Osteoblast (primary cell): ENCODE measurements at places on chromosomes 7 and 10. TPM values are rescaled to one million over a fixed set of nuclear protein-coding genes. Genes with fewer than 3 reads are reported as not detected.

INHBA gene
- 97.8 and 107 TPM in 2 replicates for total RNA-seq

IKZF1 gene
- total RNA-seq: under 0.01 TPM in 1 of 2 replicates, not detected in the other

GPR158 gene
- total RNA-seq: under 0.01 TPM in 2 replicates

DNA sequence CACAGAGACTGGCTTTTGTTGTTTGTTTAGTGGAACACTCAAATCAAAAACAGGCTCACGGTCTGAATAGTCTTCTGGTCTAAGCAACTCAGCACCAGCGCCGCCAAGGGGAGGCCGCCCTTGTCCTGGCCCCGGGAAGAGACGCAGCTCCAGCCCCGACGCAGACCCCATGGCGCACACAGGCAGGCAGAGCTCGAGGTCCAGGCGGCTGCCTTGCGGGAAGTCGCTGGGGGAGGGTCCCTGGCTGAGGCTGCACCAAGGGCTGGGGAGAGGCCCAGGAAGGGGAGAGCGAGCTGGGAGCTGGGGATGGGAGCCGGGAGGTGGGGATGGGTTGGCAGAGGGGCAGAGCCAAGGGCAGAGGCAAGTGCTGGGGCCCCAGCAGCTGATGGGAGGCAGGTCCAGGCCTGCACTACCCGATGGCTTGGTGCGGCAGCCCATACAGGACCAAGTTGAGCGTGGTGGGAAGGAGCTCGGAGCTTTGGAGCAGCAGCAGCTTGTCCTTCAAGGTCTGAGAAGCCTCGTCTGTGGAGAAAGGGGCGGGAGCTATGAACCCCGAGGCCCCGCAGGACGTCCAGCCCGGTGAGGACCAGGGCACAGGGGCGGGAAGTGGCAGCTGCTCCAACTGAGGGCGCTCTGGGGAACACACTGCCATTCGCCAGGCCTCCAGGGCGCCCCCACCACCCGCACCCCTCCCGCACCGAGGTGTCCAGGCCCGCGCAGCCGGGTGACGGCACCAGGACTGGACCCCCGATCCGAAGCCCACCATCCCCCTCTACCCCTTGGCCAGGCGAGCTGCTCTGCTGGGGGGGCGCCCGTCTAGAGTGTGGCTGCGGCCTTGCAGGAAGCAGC, 22.7 kb upstream of the NKX6-2 start:
- H3K4me1 ChIP-seq: no peaks in the 10 kb centered on the region
- H3K27me3 ChIP-seq: peaks cover 13% of the 10 kb centered on the region
- H3K36me3 ChIP-seq: no peaks in the 10 kb centered on the region

- DNase-seq: no peak
- no peaks in the 10 kb centered on the region for H3K36me3 ChIP-seq
- H3K4me3 ChIP-seq: no peak overlapping the region
- H3K4me1 ChIP-seq: peaks cover 10% of the 10 kb centered on the region
- H3K27ac ChIP-seq: no peak overlapping the region
Observed at GRCh38 chr7:64892116-64892515, 11.0 kb upstream of the ZNF273 start.

- no peak for DNase-seq
- no peak overlapping the region for H3K4me3 ChIP-seq
- no peaks in the 10 kb centered on the region for H3K4me1 ChIP-seq
- no peak overlapping the region for H3K27ac ChIP-seq
Observed at GRCh38 chr10:45370202-45370955, 3.6 kb upstream of the ALOX5 start.

- no peaks in the 10 kb centered on the region for H3K27me3 ChIP-seq
- H3K4me3 ChIP-seq: no peak overlapping the region
- peak overlapping the region; percentile 32 for H3K27ac ChIP-seq
- no peak for DNase-seq
- peaks cover 25% of the 10 kb centered on the region for H3K4me1 ChIP-seq
Observed at GRCh38 chr10:70827086-70827757, 11.5 kb downstream of the SGPL1 start.

GRCh38 chr7:153564391-153564790, 487.8 kb upstream of the DPP6 start:
- no peak overlapping the region for H3K4me3 ChIP-seq
- no peak for DNase-seq
- no peaks in the 10 kb centered on the region for H3K4me1 ChIP-seq
- H3K36me3 ChIP-seq: no peaks in the 10 kb centered on the region
- H3K27ac ChIP-seq: no peak overlapping the region

DNA sequence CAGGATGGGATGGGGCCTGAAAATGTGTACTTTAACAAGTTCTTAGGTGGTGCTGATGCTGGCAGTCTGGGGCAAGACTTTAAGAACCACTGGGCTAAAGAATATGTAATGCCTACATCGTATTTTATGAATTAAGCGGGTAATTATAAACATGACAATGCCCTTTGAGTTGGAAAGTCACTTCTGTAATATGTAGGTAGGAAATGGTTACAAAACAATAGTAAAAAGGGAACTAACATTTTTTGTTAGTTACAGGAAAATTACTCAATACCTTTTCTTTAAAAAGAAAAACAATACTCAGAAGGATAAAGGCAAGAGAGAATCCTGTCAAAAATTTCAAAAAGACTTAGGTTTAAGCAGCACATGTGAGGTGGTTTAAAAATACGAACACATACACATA, 48.3 kb upstream of the STEAP4 start:
- no peaks in the 10 kb centered on the region for H3K27me3 ChIP-seq
- H3K4me1 ChIP-seq: no peaks in the 10 kb centered on the region
- no peak overlapping the region for H3K4me3 ChIP-seq
- H3K36me3 ChIP-seq: no peaks in the 10 kb centered on the region
- no peak overlapping the region for H3K27ac ChIP-seq

DNA sequence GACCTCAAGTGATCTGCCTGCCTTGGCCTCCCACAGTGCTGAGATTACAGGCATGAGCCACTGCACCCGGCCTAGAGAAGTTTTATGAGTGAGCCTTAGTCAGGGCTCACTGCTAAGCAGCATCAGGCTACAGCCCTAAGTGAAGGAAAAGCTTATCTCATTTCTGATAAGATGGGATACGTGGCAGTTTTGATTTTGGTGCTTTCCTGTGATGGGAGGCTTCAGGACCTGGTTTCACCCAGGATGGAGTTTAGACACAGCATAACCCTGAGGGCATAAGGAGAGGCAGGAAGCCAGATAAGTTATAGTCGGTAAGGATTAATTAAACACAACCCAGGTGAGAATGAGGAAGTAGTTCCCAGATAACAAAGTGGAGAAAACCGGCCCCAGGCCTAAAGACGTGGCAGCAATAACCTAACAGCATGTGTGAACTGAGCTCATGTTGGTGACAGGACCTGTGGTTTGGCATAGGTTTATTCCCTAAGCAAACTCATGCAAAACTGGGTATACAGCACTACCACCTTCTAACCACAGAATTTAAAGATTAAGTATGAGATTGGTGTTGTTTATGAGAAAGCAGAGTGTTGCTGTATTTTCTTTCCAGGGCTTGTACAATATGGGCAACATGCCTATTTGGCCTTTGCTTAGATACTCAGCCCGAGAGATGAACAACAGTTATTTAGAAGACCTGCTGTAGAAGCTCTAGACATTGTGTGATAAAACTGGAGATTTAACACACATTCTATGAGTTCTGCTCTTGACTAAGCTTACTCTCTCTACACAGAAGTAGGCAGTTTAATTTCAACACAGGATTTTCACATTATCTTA, 119.4 kb downstream of the COL28A1 start:
- peaks cover 3% of the 10 kb centered on the region for H3K4me1 ChIP-seq
- DNase-seq: peak; percentile 49
- no peak overlapping the region for H3K4me3 ChIP-seq
- no peaks in the 10 kb centered on the region for H3K27me3 ChIP-seq
- peak overlapping the region; percentile 79 for H3K27ac ChIP-seq

GRCh38 chr10:114073395-114074186, 29.9 kb downstream of the ADRB1 start:
- H3K4me3 ChIP-seq: no peak overlapping the region
- no peaks in the 10 kb centered on the region for H3K36me3 ChIP-seq
- no peak overlapping the region for H3K27ac ChIP-seq
- H3K4me1 ChIP-seq: no peaks in the 10 kb centered on the region
- DNase-seq: peak; percentile 60

GRCh38 chr7:135599471-135599870, 41.8 kb downstream of the NUP205 start:
- peaks cover 12% of the 10 kb centered on the region for H3K4me1 ChIP-seq
- H3K27me3 ChIP-seq: no peaks in the 10 kb centered on the region
- H3K4me3 ChIP-seq: no peak overlapping the region
- no peak overlapping the region for H3K27ac ChIP-seq
- H3K36me3 ChIP-seq: peaks cover 25% of the 10 kb centered on the region
- DNase-seq: no peak

- peaks cover 19% of the 10 kb centered on the region for H3K27me3 ChIP-seq
- no peaks in the 10 kb centered on the region for H3K36me3 ChIP-seq
- no peak overlapping the region for H3K27ac ChIP-seq
- DNase-seq: no peak
- no peaks in the 10 kb centered on the region for H3K4me1 ChIP-seq
Observed at GRCh38 chr10:93799155-93799708, 41.5 kb downstream of the LGI1 start.
